COLO829 (cell line): ENCODE measurements at places on chromosomes 13 and 19.

GRCh38 chr13:42781352-42781751 lies at the start of gene FAM216B:
Gene FAM216B, plus strand, starts transcription at chr13:42781584. Its CDS starts 2,484 bp downstream, at chr13:42784068.
- no peak for DNase-seq

- no peak for DNase-seq
These were observed 254.1 kb upstream of the RXFP2 start for GRCh38 chr13:31485183-31485582.

DNA sequence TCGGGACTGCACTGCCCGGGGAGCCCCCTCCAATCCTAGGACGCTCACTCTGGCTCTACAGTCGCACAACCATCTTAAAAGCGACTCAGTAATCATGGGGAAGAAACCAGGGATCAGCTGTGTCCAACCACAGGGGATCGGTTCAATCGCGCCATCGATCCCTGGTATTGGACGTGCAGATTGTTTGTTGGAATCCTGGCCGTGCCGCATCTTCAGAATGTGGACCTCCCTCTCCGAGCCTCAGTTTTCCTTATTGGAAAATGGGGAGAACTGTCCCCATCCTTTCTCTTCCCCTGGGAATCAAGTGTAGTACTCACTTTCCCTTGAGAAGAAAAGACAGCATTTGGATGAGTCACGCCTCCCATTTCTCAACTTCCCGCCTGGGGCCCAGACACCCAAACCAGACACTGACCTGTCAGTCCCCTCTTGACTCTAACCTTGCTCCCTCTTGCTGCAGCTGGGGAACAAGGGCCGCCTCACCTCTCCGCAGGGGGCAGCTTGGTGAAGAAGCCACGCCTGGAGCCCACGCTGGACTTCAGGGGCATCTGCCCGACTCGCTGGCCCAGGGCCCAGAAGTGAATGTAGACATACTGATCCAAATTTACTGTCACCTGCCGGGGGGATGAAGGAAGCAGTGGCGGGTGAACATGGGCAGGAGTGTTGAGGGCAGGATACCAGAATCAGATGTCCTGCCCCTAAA lies 17.6 kb downstream of the EMP3 start:
- no peak for DNase-seq

GRCh38 chr13:30577401-30577852 lies 40.3 kb upstream of the USPL1 start:
- DNase-seq, result peak; percentile 32

DNA sequence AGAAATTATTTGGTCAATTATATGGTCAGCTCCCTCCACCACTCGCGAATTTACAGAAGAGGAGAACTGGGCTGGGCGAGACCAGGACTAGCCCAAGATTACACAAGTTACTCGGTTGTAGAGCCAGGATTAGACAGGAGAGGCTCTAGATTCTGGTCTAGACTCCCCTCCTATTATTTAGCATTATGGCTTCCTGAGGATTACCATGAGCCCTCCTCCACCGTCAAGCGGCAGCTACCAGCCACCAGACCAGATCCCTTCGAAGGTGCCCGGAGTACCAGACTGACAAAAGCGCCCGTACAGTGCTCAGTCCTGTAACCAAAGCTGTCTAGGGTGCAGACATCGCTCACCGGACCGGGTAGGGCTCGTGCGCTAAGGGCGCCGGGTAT lies 497 bp upstream of the MLNR start:
- DNase-seq, result no peak

- peak; percentile 53 for DNase-seq
These were observed 76.7 kb downstream of the MBNL2 start for GRCh38 chr13:97298816-97299215.

- DNase-seq, result no peak
These were observed 91.3 kb downstream of the KCNRG start for GRCh38 chr13:50106559-50106958.

GRCh38 chr13:79830945-79831344 lies 350.0 kb downstream of the NDFIP2 start:
- no peak for DNase-seq

GRCh38 chr19:16850133-16850532 lies 20.9 kb downstream of the SIN3B start:
- DNase-seq, result no peak

GRCh38 chr19:40006273-40006691 lies 9.4 kb downstream of the ZNF546 start:
- no peak for DNase-seq

GRCh38 chr13:28041031-28041461 lies 52.6 kb upstream of the URAD start:
- no peak for DNase-seq

- no peak for DNase-seq
These were observed 12.7 kb upstream of the TNFSF14 start for GRCh38 chr19:6682607-6683128.

DNA sequence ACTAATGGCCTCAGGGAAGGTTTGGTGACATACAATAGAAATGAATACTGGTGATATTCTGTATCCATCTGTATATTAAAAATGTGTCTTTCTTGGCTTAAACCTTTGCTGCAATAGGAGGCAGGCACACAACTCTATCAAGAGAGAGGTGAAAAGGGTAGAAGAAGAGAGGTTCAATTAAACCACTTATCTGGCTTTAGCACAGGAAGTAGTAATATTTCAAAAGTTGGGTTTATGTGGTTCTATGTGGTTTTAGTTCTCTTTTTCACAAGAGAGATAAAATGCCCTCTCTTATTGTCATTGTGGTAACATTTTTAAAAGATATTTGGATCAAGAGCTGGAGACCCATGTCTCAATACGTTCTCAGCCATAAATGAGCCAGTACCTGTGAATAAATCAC lies 146.2 kb upstream of the FNDC3A start:
- DNase-seq, result no peak

DNA sequence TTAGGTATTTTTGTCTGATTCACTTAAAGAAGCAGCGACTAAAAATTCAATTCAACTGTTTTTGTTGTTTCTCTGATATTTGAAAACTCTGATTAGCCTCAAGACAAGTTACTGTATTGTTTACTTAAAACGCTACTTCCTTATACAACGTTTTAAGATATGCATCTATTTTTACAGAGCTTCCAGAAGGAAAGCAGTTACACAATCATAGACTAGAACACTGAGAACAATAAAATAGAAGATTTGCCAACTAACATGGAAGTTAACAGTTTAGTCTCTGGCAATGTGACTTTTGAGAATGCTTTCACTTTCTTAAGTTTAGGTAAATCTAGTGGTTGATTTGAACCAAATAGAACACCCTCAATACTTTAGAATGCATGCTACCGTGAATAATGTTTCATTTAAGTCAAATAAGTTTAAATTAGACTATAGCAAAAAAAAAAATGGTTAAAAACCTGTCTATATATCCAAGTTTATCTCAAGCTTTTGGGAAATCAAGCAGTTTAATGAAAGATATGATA lies 614.8 kb downstream of the DACH1 start:
- no peak for DNase-seq
